ENCODE measurements at places on chromosomes 2 and 18.

DNA sequence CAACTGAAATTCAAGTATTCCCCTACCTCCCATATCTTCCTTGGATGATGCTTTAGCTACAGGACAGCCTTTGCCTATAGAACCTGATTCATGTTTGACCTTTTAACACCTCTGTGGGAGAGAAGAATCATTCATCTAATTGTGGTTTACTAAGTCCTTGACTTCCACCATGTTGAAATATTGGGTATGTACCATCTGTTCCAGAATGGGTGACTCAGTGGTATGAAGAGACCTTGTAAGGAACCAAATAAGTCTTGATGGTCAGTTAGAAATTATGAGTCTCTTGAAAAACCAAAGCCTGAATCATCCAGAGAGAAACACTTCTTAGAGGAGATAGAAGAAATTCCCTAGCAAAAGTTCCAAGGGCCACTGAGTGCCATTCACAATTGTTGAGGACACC, 27.5 kb downstream of the STAMBP start:
- DNase-seq = no peak

DNA sequence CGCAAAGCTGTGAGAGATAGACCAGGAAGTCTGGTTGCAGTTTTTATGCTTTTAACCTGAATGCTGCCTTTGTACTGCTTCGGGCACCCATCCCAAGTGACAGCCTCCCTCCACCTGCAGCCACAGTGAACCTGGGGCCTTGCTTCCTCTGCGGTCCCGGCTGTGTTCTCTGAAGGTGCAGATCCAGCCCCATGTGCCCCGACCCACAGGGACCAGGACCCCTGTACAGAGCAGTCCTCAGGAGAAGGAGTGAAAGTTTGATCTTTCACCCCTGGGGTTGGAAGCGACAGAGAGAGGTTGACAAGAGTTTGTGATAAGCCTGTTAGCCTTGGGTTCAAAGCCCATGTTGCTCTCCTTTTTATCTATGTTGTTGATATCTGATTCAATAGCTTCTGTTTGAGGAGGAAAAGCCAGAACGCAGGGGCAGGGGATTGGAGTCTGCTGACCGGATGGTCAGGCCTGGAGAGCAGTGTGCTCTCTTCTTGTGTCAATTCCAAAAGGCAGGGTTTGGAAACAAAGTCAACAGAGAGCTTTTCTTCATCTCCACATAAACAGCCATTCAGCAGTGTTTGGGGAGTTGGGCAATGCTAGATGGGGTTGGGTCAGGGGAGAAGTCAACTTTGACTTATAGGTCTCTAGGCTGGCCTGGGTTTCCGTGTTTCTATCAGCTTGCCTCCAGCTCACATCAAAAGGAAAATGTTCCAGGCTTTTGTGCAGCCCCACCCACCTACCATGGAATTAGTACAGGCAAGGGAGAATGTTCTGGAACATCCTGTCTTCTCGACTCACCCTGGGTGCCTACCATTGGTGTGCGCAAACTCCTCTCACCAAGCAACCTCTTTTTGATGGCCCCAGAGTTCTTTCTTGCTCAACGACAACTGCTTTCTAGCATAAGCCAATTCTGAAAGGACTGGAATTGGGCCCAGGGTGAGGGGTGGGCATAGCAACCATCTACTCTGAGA, 214.9 kb downstream of the ALPK2 start:
- DNase-seq = no peak

DNA sequence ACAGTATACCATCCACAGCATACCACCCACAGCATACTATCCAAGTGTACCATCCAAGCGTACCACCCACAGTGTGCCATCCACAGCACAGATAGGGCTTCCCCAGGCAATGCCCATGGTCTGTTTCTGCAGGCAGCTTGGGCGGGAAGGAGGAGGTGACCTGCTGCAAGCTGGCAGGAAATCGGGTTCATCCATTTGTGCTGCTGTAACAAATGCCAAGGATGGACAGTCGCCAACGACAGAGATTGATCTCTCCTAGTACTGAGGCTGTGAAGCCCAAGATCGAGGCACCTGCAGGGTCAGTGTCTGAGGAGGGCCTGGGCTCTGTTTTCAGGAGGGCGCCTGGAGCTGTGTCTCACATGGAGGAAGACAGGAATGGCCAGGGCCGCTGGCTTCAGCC, 93.6 kb upstream of the SNTG2 start:
- no peak for DNase-seq

GRCh38 chr18:76130845-76131244, 364.2 kb downstream of the ZNF516 start:
- no peak for DNase-seq

GRCh38 chr2:84880645-84881521, at the start of gene TRABD2A:
TRABD2A (minus strand) TSS chr2:84881084; CDS start chr2:84881039, 45 bp downstream.
- DNase-seq = no peak

DNA sequence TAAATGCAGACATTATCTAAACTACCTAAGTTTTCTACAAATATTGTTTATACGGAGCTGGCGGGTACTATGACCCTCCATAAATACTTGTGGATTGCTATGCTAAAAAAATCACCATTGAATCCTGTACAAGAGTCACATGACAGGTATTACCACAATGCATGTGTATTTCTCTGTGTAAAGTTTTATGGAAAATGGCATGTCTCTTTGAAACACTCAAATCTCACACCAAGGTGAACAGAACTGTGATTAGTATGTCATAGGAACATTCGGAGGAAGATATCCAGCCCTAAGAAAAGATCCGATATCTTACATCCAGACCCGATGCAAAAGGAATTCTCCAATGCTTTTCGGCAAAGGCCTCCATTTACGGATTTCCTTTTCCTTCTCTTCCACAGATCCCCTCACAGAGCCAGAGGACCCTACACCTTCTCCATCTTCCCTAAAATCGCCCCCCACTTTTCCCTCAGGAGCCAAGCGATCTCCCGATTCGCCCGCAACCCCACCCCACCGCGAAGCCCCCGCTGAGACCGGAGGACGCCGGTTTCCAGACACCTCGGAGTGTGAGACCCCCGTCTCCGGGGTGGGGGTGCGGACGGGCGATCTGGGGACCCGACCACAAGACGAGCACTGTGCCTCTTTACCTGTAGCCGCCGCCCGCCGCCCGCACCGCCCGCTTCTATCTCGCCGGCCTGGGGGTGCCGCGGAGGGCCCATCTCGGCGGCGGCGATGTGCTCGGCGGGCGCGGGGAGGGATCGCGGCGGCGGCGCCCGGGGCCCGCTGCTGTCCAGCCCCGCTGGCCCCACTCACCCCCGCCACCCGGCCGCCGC, 1.2 kb downstream of the SAP130 start:
- no peak for DNase-seq

- DNase-seq = no peak
Observed at GRCh38 chr18:24220318-24220688, 81.4 kb downstream of the CABYR start.

DNA sequence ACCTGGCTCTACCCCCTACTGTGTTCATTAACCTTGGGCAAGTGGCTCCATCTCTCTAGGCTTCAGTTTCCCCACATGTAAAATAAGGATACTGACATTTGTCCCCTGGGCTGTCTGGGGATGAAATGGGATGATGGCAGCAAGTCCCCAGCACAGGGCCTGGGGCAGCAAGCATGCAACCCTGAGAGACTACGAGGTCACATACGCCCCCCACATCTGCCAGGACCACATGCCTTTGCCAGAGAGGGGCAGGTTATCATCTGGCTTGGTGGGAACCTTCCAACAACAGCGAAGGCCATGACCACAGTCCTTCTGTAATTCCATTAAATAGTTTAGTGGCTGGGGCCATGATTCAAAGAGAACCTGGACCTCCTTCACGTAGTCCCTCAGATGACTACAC, 145.9 kb upstream of the REV1 start:
- no peak for DNase-seq

- DNase-seq = no peak
Observed at GRCh38 chr2:63814114-63814513, 27.6 kb upstream of the UGP2 start.

DNA sequence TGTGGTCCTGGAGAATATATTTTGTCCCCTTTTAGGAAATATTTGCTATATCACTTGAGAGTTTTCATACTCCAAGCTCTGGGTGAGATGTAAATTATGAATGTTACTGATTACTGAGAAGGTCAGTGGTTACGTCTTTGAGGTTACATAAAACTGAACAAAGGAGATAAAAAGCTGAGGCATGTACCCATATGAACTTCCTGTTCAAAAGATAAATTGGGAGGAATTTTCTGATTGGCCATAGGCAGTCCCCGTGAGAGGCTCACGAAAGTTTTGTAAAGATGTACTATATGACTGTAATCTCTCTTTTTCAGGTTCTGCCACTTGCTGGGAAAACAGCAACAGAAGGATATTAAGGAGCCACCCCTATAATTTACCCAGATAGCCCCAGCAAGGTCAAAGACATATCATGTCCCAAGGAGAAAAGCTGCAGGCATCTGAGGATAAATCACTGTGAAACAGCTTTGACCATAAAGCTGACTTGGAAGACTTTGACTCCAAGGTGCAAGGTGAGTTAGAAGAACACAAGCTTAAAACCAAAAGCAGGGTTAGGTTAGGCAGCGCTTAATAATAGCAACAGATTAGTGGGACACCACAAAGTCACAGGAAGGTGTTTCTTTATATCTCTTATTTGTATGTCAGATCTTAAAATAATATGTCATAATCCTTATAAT, 90.4 kb downstream of the OSBPL6 start:
- no peak for DNase-seq

GRCh38 chr18:62037989-62038778, 145.4 kb upstream of the RNF152 start:
- DNase-seq = no peak

Data from activated T-helper 1 cell treated with anti-CD3 and anti-CD28 coated beads, Interleukin-2, amount 50 U/mL, for 16 hours (primary cell).